ENCODE measurements at places on chromosomes 4 and X.
A peak's percentile ranks its signal among the peaks of the same experiment; 100 is the strongest.

DNA sequence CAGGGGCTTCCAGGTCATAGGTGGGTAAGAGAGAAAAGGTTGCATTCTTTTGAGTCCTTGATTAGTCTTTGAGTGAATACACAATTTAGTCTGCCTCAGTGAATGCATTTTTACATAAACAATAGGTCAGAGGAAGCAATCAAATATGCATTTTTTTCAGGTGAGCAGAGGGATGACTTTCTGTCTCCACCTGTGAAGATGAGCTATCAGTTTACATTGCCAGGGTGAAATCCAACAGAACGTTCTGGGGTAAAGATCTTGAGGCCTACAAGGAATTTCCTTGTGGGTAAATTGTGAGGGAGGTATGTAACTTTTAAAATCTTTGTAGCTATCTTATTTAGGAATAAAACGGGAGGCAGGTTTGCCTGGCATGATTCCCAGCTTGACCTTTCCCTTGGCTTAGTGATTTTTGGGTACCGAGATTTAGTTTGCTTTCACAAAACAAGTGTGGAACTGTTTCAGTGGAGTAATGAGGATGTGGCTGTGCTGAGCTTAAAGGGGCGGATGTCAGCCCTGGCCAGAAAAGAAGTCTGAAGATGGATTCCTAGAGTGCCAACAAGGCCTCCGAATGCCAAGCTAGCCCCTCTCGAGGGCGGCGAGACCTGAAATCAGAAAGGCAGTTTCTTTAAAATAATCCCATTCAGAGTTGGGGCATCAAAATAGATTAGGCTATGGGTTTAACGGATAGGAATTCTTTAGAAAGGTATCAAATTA lies 29.5 kb downstream of the TMEM131L start:
- no peak for DNase-seq

DNA sequence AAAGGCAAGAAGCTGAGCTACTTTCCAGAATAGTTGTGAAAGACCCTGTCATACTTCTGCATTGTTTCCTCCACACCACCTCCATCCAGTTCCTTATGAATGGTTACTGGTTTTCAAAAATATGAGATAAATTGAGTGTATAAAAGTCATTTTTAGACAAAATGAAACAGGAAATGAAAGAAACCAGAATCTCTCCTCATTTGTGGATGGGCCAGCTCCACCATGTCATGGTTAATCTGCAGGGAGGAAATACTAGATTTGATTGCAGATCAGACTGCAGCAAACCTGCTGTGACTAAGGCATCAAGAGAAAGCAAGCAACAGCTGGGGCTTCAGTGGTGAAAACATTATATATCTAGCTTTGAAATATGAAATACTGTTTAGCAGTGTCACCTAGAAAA lies 23.8 kb downstream of the F9 start:
- DNase-seq = no peak

- no peak for DNase-seq
Measured at GRCh38 chr4:169099771-169100180, 89.7 kb upstream of the CBR4 start.

- DNase-seq = no peak
Measured at GRCh38 chr4:55609393-55609866, 17.4 kb upstream of the PDCL2 start.

GRCh38 chrX:103344606-103345005 lies 11.7 kb upstream of the TCEAL9 start:
- no peak for DNase-seq

DNA sequence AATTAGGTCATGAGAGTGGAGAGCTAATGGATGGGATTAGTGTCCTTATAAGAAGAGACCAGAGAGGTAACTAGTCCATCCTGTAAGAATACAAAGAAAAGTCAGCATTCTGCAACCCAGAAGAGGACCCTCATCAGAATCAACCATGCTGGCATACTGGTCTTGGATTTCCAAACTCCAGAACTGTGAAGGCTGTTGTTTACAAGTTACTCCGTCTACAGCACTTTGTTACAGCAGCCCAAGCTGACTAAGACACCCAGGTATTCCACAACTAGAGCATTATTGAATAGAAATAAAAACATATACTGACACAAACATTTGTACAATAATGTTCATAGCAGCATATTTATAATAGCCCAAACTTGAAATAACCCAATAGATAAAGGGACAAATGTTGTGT lies 9.2 kb downstream of the TMEM156 start:
- no peak for DNase-seq

- DNase-seq = no peak
Measured at GRCh38 chr4:75289914-75290582, 224.2 kb downstream of the RCHY1 start.

DNA sequence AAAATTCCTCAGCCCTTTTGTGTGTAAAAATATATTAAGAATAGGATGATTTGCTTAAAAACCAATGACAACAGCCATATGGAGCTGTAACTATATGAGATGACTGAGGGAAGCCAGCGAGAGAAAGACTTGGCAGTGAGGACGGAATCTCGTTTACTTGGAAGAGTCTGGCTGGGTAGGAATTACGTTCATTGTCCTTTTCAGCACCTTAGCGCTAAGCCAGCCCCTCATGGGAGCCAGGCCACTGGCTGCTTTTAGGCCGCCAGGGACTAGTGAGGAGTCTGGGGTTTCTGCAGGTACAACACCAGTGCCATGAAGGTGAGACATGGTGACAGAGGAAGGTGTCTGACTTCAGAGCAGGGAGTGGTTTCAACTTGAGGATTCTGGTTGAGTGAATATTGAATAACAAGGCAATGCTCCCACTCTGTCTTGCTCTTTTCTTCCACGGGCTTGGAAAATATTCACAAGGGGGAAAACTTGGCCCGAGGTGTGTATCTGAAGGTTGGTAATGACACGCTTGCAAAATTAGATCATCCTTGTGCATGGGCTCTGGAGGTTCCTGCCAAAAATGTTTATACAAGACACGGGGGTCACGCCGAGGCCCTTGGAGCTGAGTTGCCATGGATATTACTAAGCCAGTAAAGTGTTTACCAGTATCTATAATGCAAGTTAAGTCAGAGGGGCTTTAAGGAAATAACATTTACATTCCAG lies 17.4 kb downstream of the KLF3 start:
- DNase-seq = no peak

- DNase-seq = no peak
Measured at GRCh38 chr4:70023218-70023617, 5.0 kb upstream of the HTN3 start.

GRCh38 chr4:2558301-2558700 lies 21.9 kb downstream of the FAM193A start:
- no peak for DNase-seq

GRCh38 chr4:132642016-132642817 lies 506.9 kb upstream of the PCDH10 start:
- peak; percentile 13 for DNase-seq

- no peak for DNase-seq
Measured at GRCh38 chr4:2809610-2810180, 16.8 kb downstream of the SH3BP2 start.

- no peak for DNase-seq
Measured at GRCh38 chr4:86999136-86999643, 64.4 kb downstream of the AFF1 start.

DNA sequence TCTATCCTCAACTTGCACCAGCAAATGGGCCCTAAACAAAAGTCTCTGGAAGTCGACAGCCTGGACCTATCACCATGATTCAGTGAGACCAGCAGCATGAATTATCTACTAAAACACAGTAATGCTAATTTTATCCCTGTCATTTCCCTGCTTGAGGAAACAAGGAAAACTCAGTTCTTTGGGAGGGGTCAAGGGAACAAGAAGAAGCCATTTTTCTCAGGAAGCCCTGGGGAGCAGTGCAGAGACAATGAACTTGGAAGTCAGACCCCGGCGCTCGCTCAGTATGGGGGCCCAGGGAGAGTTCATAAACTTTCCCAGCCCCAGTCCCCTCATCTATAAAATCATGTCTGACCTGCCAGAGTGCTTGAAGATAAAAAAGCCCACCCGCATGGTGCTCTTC lies 50.4 kb downstream of the DCTD start:
- no peak for DNase-seq

DNA sequence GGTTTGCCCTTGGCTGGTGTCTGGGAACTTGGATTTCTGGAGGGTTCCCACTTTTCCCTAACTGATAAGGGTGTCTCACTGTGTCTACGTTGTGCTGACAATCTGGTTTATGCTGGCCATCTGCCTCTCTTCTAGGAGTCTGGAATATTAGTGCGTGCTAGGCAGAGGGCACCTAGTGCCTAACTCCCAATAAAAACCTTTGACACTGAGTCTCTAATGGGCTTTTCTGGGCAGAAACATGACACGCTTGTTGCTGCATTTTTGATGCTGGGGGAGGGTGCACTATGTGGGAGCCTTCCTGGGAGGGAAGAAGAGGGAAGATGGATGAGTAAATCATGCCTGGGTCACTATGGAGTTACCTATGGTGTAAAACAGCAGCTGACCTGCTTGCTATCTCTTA lies 16.3 kb upstream of the ZNF41 start:
- no peak for DNase-seq

DNA sequence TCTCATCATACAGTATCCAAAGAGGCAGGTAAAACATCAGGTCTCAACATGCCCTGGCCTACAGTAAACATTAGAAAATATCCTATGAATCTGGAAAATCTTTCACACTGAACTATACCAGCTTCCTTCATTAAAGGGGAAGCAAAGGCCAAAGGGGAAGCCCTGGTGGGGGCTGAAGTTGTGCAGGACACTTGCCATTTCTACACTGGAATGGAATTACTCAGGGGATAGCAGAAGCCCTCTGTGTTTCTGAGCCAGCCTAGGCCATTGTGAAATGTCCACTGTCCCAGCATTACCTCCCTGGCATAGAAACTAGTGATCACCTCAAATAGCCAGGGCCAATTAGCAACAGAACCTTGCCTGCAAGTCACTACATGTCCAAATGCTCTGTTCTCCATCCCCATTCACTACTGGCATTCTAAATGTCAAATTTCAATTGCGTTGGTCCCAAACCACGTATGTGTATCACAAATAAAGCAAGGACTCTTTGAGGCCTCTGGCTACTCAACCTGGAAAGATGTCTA lies 429.9 kb downstream of the AFF2 start:
- no peak for DNase-seq

DNA sequence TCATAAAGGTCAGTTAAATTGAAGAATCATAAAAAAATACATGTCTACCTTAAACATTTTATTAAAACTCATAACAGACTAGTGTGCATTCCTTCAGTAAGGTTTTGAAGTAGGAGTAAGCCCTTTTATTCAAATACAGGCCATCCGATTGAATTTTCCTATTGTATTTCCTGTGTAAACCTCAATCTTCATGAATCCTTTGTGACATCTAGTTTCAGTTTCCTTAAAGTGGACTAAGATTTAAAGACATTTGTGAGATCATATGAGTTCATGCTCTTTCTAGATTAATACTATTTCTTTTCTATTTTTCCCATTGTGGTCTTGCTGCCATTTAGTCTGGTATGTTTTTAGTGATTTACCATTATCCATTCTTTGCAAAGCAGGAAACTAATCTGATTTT lies 644.7 kb upstream of the BOD1L1 start:
- no peak for DNase-seq

GRCh38 chr4:34850421-34850820 lies 1393.9 kb downstream of the ARAP2 start:
- DNase-seq = no peak

DNA sequence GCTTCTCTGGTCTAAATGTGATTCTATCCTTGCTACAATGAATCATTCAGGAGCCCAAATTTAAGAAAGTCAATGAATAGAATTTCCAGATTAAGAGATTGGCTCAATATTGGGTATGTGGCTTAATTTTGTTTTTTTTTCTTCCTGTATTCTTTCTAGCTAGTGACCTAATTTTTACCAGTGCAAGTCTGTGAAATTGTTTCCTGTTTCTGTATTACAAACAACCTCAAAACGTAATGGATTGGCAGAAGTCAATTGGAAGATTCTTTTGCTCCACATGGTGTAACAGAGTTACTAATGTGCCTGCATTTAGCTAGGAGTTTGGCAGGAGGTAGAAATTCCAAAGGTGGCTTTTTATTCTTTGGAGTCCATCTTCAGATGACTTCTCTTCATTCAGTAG lies 17.6 kb downstream of the DYNLT3 start:
- DNase-seq = no peak

- DNase-seq = no peak
Measured at GRCh38 chr4:59060895-59061294, 1950.7 kb upstream of the IGFBP7 start.

- DNase-seq = no peak
Measured at GRCh38 chr4:11746734-11747133, 318.0 kb upstream of the HS3ST1 start.

GRCh38 chr4:184016759-184017668 lies 111.9 kb downstream of the STOX2 start:
- DNase-seq = no peak

- no peak for DNase-seq
Measured at GRCh38 chr4:176653401-176654220, 139.1 kb downstream of the VEGFC start.

GRCh38 chr4:92634882-92635281 lies 331.1 kb downstream of the GRID2 start:
- no peak for DNase-seq

DNA sequence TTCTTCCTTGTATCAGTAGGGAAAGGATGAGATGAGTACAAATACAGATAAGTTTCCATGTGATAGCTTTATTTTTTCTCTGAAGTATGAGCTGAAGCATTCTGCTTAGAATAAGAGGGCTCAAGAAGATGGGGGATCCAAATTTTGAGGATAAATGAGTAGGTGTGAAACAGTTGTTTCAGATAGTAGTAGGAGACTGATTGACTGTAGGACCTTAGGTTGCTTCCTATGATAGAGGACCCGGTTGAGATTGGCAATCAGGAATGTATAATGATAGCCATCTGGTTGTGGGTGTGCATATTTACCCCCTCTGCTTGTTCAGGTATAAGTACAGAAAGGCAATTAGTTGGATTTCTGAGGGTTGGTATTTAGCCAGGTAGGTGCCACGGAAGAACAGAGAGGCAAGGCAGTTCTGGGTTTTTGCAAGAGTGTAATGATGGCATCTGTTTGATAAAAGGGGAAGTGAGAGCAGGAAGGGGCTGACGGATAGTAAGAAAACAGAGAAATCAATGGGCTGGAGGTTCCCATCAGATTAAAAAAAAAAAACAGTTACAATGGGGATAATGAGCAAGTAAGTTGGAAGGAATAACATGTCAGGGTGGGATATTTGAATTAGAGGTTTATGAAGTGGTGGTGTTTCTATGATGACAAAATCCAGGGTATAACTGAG lies 13.7 kb downstream of the OCRL start:
- DNase-seq = no peak

DNA sequence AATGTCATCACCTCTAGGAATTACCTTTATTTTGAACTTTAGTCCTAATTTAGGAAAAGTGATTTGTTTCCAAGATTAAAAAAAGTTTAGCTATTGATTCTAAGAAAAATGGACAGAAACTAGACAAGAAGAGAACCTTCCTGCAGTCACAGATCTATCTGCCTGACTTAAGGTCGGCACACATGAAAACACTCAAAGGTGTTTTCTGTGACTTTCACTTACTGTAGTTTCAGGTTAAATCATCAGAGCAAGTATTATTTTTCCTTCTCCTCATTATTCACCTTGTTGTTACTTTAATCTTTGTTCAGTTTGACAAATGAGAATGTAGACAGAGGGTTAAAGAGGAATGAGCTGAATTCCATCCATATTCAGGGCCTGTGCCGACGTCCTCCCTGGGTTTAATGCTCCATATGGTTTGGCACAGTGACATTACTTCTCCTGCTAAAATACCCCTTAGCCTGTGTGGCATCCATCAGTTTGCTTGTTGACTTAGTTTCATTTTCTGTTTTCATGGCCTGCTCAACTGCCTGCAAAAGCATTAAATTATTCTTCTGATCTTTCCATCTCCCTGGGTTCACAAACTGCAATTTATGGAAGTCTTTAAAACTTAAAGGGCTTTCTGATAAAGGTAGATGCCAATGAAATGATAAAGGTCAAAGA lies 352.7 kb downstream of the NKX6-1 start:
- DNase-seq = no peak

Data from NCI-H1436 treated with DMSO at 0.1 percent for 48 hours (cell line).